ENCODE measurements at places on chromosomes 12 and 14.

- H3K27me3 ChIP-seq: no peaks in the 10 kb centered on the region
- H3K4me3 ChIP-seq: peak overlapping the region; percentile 23
- DNase-seq: peak; percentile 79
- peaks cover 68% of the 10 kb centered on the region for H3K36me3 ChIP-seq
- H3K27ac ChIP-seq: peak overlapping the region; percentile 88
Observed at GRCh38 chr14:100108042-100108825, 43.0 kb downstream of the EVL start.

- peaks cover 57% of the 10 kb centered on the region for H3K36me3 ChIP-seq
- no peak overlapping the region for H3K4me3 ChIP-seq
- no peak for DNase-seq
- H3K4me1 ChIP-seq: no peaks in the 10 kb centered on the region
- H3K27me3 ChIP-seq: no peaks in the 10 kb centered on the region
Observed at GRCh38 chr14:73221945-73222344, 15.4 kb upstream of the PAPLN start.

DNA sequence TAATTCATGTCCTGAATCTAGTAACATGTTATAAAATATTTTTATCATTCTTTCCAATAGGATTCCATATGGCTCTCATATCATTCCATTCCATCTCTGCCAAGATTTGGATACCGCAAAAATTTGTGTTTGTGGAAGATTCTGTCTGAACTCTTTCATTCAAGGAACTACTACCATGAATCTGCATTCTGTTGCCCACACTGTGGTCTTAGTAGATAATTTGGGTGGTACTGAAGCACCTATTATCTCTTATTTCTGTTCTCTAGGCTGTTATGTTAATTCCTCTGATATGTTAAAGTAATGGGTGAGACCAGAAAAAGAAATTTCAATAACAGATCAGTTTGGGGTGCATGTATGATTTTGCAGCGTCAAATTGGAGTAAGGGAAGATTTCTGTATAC, 6.2 kb downstream of the RPL36AL start:
- H3K4me3 ChIP-seq: no peak overlapping the region
- no peaks in the 10 kb centered on the region for H3K27me3 ChIP-seq
- H3K36me3 ChIP-seq: peaks cover 30% of the 10 kb centered on the region

DNA sequence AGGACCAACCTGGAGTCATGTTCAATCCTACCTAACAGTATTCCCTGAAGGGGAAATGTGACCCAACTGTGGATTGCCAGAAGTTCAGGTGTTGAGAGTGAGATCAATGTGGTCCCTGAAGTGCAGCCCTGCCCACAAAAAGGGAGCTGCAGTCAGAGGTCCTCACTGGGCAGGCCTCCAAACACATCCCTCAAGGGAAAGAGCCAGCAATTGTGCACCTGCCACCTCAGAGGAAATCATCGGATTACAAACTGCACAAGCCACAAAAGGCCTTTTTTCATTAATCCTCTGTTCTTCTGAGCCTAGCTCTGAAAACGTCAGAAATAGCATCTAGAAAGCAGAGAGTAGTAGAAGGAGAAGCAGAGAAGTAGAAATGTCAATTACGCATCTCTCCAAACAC, 10.8 kb upstream of the MDM1 start:
- H3K27me3 ChIP-seq: no peaks in the 10 kb centered on the region
- H3K27ac ChIP-seq: no peak overlapping the region
- DNase-seq: no peak

DNA sequence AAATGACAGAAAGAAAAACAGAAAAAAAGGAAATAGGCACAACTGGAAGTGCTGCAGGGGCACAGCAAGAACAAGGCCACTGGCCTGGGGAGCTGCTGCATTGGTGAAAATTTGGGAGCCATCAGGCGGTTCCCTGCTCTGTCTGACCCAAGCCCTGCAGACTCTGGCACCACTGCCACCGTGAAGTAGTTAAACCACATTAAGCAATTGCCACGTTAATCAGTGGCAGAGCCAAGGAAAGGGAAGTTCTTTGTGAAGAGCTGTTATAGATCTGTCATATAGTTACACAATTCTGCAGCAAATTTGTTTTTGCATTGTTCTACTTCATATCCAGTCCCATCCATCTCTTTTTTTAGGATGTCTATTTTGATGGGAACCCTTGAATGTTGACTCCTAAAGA, 915.3 kb downstream of the FSCB start:
- H3K4me3 ChIP-seq: no peak overlapping the region
- no peaks in the 10 kb centered on the region for H3K27me3 ChIP-seq
- H3K36me3 ChIP-seq: no peaks in the 10 kb centered on the region
- H3K4me1 ChIP-seq: no peaks in the 10 kb centered on the region
- H3K27ac ChIP-seq: no peak overlapping the region

DNA sequence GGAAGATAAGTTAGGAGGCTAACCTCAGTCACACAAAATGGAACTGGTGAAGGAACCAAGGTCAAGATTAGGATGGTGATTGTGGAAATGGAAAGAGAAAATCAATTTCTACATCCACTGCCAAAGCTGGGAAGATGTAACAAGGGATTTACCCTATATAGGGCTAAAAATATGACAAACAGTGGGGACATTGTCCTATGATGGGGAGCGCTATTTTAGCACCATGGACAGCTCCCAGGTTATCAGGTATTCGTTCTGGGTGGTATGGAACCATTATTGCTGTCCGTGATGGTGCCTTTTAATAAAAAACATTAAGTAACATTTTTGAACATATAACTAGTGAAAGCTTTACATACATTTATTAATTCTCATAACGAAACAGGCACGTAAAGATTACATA, 124.0 kb downstream of the NDUFA12 start:
- H3K27ac ChIP-seq: no peak overlapping the region
- H3K4me3 ChIP-seq: no peak overlapping the region
- DNase-seq: no peak
- peaks cover 2% of the 10 kb centered on the region for H3K36me3 ChIP-seq

DNA sequence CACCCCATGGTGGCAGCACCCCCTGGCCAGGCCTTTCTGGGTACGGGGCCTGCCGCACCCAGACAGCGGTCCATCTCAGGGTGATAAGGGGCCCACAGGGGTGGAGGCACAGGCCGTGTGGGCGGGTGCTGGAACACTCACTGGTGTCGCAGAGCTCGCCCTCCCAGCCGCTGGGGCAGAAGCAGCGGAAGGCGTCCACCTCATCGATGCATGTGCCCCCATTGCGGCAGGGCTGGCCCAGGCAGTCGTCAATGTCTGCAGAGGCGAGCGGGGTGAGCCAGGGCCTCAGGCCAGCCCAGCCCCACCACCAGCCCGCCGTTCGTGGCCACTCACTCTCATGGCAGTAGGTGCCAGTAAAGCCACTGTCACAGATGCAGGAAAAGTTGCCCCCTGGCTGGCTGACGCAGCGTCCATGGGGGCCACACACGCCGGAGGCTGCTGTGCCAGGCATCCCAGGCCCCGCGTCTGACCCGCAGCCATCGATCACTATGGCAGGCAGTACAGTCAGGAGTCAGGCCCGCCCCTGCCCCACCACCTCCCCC, 19.9 kb downstream of the JAG2 start:
- no peaks in the 10 kb centered on the region for H3K4me1 ChIP-seq
- H3K36me3 ChIP-seq: no peaks in the 10 kb centered on the region
- H3K27me3 ChIP-seq: no peaks in the 10 kb centered on the region
- no peak overlapping the region for H3K4me3 ChIP-seq
- no peak overlapping the region for H3K27ac ChIP-seq
- no peak for DNase-seq

GRCh38 chr14:58607131-58607951, 30.4 kb upstream of the DACT1 start:
- no peaks in the 10 kb centered on the region for H3K27me3 ChIP-seq
- H3K4me3 ChIP-seq: no peak overlapping the region
- H3K36me3 ChIP-seq: no peaks in the 10 kb centered on the region
- H3K27ac ChIP-seq: no peak overlapping the region

DNA sequence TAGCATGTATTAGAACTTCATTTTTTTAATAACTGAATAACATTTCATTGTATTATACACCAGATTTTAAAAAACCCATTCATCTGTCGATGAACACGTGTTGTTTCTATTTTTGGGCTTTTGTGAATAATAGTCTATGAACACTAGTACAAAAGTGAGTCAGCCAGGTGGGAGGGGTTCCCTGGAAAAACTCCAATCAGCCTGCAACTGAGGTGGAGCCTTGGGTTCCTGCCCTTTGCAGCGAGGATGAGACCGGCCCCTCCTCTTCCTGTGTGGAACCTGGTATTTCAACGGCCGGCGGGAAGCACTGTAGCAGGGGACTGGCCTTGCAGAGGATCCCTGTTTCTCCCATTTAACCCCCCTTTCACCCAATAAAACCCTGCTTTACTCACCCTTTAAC, 56.1 kb downstream of the LMNTD1 start:
- H3K27me3 ChIP-seq: peaks cover 25% of the 10 kb centered on the region
- H3K4me3 ChIP-seq: no peak overlapping the region
- H3K27ac ChIP-seq: peak overlapping the region; percentile 74
- H3K36me3 ChIP-seq: no peaks in the 10 kb centered on the region
- H3K4me1 ChIP-seq: no peaks in the 10 kb centered on the region
- DNase-seq: no peak

GRCh38 chr12:118190266-118190665, 54.3 kb downstream of the PEBP1 start:
- DNase-seq: no peak
- H3K27me3 ChIP-seq: no peaks in the 10 kb centered on the region
- H3K36me3 ChIP-seq: peaks cover 26% of the 10 kb centered on the region
- H3K4me1 ChIP-seq: peaks cover 18% of the 10 kb centered on the region
- no peak overlapping the region for H3K27ac ChIP-seq
- no peak overlapping the region for H3K4me3 ChIP-seq

Data from central memory CD8-positive, alpha-beta T cell (primary cell).